Activated CD8-positive, alpha-beta T cell treated with anti-CD3 and anti-CD28 coated beads, Interleukin-2, amount 10 ng/mL, durations not matched to agents 7 days and 5 days (primary cell): ENCODE measurements at places on chromosomes 5 and 9. TPM values are rescaled to one million over a fixed set of nuclear protein-coding genes. Genes with fewer than 3 reads are reported as not detected.

The MRRF gene
- total RNA-seq: 39.1 TPM

The FABP6 gene
- not detected for total RNA-seq

The ZNF484 gene
- total RNA-seq: 9.5 TPM

DNA sequence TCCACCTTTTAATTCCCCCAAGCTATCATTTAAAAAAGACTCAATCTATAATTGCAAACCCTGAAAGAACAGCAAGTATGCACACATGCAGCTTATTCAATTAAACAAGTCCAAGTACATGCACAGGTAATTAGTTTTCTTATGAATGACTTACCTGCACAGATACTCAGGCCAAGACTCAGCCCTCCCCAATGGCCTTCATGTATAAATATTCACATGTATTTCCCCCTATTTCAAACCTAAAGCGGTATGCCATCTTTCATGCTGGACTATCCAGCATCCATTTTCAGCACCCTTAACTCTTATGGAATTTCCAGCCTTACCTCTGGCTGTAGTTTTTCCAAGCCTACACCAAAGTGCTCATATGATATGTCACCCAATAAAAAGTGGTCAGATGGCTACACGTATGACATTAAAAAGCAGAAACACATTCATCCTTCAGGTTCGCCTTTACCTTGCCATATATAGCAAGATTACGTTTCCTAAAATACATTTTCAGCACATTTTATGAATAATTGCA is 205.5 kb downstream of the MEF2C start:
- no peak overlapping the region for H3K4me3 ChIP-seq
- peaks cover 71% of the 10 kb centered on the region for H3K27me3 ChIP-seq
- no peak overlapping the region for H3K27ac ChIP-seq
- no peak for DNase-seq
- H3K36me3 ChIP-seq: peaks cover 17% of the 10 kb centered on the region

DNA sequence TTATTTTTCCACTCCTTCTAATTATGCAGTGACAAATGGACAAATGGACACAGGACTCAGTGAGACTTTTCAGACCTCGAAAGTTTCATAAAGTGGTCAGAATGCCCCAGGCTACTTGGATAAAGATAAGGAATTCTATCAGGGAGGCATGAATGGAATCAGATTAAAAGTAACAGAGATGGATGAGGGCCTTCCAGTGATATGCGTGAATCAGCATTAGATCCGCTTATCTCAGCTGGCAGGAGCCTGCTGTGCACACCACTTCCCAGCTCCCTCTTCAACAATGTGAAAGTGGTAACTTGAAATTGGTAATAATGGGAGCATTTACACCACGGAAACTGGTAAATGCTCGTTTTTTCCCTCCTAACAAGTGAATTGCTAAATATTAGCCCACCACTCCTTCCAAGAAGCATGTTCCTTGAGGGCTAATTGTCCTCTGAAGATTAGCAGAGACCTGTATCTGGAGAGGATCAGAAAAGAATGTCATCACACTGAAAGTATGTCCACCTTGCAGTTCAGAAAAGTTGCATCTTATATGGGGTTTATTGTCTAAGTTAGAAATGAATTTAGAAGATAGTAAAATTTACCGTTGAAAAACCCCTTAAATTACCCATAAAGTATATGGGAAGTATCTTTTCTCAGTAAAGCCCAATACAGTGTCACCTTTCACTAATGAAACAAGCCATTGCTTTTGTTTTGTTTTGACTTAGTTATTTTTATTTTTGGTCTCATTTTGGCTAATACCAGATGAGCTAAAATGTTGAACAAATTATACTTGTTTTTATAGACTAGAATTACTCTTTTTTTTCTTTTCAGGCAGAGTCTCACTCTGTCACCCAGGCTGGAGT is 125.3 kb downstream of the DPYSL3 start:
- H3K27me3 ChIP-seq: no peaks in the 10 kb centered on the region
- H3K4me1 ChIP-seq: no peaks in the 10 kb centered on the region
- no peak for DNase-seq
- no peak overlapping the region for H3K27ac ChIP-seq
- H3K4me3 ChIP-seq: no peak overlapping the region

- H3K27me3 ChIP-seq: peaks cover 7% of the 10 kb centered on the region
- H3K4me1 ChIP-seq: peaks cover 38% of the 10 kb centered on the region
- H3K36me3 ChIP-seq: peaks cover 93% of the 10 kb centered on the region
Measured at GRCh38 chr5:886036-886435, 6.6 kb downstream of the BRD9 start.

GRCh38 chr5:124927735-124928134 is 181.3 kb upstream of the ZNF608 start:
- H3K36me3 ChIP-seq: no peaks in the 10 kb centered on the region
- no peaks in the 10 kb centered on the region for H3K4me1 ChIP-seq
- H3K4me3 ChIP-seq: no peak overlapping the region
- no peak for DNase-seq
- H3K27me3 ChIP-seq: peaks cover 2% of the 10 kb centered on the region

DNA sequence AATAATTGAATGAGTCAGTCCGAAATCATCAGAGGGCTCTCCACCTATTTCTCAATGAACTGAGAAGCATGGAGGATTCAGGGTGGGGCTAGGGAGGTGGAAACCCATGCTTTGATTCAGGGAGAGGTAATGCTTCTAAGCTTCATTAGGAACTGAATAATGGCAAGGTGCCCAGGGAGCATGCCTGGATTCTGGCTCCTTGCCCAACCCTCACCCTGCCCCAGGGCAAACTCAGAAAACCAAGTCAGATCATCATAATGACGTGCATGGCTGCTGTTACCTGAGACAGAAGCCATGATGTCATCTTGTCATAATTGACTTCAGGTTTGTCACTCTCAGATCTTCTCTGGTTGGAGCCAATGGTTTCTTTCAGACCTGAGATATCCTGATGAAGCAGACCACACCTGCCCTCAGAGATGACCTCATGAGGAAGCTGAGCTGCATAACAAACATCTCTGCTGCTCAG is 199.6 kb downstream of the SYK start:
- H3K27ac ChIP-seq: no peak overlapping the region
- no peak overlapping the region for H3K4me3 ChIP-seq
- no peaks in the 10 kb centered on the region for H3K36me3 ChIP-seq
- H3K4me1 ChIP-seq: no peaks in the 10 kb centered on the region
- H3K27me3 ChIP-seq: no peaks in the 10 kb centered on the region
- DNase-seq: no peak

DNA sequence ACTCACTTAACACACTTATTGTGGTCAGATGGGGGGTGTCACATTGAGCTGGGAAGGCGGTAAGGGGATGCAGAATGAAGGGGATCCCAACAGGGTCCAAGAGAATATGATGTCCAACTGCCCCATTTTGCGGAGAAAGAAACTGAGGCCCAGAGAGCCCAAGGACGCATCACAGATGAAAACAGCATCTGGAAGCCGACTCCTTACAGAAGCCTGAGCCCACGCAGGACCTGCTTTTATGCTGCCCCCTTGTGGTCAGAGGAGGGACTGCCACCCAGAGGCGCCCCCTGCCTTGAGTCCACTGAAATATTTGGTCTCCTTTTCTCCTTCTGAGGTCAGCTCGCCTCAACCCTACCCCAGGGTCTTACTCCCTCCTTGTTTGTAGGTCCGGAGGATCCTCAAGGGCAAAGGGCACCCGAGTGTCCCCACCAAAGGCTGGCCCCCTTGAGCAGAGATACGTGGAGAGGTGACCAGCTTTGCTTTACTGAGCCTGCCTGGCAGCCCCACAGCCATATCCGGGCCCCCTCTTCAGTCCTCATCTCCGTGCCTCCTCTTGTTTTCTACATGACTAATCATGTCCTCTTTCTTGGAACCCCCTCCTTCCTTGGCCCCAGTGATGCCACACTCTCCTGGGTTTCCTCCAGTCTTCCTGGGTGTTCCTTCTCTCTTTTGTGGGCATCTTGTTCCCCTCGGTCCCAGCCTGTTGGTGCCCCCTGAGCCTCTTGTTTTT is 30.0 kb upstream of the TTLL11 start:
- DNase-seq: peak; percentile 81
- no peak overlapping the region for H3K27ac ChIP-seq
- H3K36me3 ChIP-seq: no peaks in the 10 kb centered on the region
- H3K4me3 ChIP-seq: no peak overlapping the region
- H3K27me3 ChIP-seq: peaks cover 30% of the 10 kb centered on the region
